RCC 7860 (cell line): ENCODE measurements at places on chromosomes 6 and 20.

GRCh38 chr20:3314391-3314790 is 75.4 kb upstream of the SLC4A11 start:
- DNase-seq: no peak

- DNase-seq: no peak
Observed at GRCh38 chr6:27468334-27468733, 4.6 kb downstream of the ZNF184 start.

- DNase-seq: no peak
Observed at GRCh38 chr6:127956956-127957355, 56.1 kb upstream of the THEMIS start.

GRCh38 chr6:16568128-16568527 is 193.1 kb downstream of the ATXN1 start:
- DNase-seq: no peak

DNA sequence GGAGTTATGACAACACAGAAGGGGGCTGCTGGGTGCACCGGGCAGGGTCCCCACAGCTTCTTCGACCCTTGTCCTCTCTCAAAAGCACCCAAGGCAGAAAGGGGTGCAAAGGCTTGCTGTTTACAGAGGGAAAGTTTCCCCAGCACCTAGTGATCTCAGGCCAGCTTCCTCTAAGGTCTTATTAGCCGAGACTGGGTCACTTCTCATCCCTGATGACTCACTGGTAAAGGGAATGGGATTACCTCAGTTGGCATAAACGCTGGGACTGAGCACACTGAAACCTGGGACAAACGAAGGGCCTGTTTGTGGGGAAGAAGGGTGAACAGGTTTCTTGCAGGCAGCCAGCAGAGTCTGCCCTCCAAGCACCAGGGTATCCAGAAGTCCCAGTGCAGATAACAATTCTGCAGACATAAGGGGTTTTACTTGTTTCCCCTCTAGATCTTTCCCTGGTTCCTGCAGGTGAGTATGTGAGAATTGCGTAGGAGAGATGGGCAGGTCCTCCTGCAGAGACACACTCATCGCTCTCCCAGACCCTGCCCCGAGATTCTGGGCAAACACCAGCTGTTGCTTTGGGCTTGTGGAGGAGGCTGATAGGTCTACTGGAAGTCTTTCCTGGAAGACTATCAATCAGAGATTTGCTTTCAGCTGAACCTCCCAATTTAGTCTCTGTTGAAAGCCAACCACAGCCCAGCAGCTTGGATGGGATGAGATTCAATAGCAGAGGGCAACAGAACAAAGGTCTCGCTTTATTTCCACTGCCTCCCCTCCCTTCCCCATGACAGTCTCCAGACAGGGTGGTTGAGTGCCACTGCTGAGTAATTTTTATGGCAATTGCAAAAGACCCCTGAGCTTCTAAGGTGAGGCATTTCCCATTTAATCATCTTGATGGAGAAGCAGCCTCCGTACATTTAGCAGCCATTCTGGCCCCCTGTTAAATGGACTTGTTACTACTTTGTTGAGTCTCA is 25.7 kb downstream of the KCNG1 start:
- DNase-seq: peak; percentile 17

DNA sequence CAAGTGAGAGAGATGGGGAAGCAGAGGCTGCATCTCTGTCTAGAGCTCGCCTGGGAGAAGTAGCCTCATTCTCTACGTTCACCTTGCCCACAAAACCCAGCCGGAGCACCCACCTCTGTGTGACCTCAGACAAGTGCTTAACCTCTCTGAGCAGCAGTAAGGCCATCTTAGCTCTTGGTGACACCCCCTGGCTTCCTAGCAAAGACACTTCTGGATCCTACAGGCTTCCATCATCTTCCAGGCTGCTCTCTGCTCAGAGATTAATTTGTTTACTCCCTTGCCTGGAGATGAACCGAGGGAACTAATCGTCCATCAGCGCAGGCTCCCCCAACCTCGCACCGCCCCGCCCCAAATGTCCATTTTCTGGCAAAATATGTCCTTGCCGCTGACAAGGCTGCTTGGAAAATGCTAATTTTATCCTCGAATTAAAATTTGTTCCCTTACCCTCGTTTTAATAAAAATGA is 24.0 kb upstream of the CTNNBL1 start:
- no peak for DNase-seq

DNA sequence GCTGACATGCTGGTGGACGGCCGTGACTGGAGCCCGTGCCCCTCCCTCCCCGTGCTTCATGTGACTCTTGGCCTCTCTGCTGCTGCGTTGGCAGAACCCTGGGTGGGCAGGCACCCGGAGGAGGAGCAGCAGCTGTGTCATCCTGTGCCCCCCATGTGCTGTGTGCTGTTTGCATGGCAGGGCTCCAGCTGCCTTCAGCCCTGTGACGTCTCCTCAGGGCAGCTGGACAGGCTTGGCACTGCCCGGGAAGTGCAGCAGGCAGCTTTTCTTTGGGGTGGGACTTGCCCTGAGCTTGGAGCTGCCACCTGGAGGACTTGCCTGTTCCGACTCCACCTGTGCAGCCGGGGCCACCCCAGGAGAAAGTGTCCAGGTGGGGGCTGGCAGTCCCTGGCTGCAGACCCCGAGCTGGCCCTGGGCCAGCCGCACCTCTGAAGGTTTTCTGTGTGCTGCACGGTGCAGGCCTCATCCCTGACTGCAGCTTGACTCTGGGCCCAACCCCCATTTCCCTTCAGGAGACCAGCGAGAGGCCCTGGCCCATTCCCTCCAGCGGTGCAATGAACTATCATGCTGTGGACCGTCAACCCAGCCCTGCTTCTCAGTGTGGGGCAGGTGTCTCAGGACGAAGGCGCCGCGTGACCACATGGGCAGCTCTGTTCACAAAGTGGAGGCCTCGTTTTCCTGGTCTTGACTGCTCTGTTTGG is 8.1 kb downstream of the NPBWR2 start:
- DNase-seq: no peak

- DNase-seq: no peak
Observed at GRCh38 chr6:83047065-83047754, 18.4 kb downstream of the UBE3D start.

DNA sequence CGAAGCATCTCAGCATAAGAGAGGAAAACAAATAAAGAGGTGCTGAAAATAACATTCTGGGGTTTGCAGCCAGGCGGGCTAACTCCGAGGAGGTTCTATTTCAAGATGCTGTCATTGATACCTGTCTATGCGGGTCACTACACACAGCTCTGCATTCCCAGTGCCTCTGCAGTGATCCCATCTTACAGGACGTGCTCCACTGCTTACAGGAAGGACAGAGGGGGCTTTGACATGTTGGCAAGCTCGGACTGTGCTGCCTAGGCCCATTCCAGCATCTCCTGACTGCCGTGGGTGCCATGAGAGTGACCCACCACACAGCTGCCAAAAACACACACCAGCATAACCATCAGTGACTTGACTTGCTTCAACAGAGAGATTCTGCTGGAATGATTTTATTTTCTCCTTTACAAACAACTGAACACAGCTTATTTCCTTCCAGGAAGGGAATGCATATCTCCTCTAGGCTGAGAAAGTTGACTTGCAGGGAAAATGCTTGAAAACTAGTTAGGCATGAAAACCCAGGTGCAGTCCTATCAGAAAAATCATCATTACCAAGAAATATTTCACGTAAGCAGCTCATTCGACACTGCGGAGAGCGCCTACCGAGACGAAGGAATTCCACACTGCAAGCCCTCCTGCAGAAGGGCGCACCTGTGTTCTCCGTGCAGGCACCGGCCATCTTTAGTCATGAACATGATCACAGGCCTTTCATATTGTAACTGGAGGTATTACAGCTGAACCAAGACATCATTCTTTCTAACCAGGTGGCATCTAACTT is 62.5 kb downstream of the RAMACL start:
- no peak for DNase-seq

- DNase-seq: no peak
Observed at GRCh38 chr6:98529364-98529763, 305.0 kb upstream of the POU3F2 start.

DNA sequence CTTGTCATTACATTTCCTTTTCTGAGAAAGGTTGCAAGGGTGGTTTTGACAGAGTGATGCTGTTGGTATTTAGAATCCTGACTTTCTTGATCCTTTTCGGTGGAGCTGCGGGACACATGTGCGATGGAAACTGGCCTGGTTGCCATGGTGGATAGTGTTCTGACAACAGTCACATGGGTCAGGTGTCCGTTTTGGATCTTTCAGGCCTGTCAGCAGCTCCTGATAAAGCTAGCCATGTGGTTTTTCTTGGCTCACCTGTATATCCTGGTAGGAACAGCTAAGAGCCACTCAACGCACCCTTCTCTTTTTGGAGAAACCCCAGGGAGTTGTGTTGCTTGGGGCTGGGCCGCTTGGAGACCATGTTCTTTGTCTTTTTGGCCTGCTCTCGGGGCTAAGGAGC is 177.4 kb downstream of the MTFR2 start:
- DNase-seq: no peak

DNA sequence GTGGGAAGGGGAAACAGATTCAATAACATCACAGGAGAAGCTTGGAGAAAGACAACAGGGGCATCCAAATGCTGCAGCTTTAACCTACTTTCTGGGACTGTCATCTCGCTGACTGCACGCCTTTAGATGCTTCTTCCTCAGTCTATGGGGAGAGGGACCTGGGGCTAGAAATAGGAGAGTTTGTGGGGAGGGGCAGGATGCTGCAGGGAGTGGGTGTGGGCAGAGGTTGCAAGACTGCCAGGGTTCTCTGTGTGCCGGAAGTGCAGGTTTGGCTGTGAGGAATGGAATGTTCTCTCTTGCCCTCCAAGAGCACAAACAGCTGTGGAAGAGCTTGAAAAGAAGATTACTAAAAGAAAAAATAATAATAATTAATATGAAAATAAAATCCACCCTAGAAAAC is 93.2 kb downstream of the FOXO3 start:
- DNase-seq: no peak

- DNase-seq: no peak
Observed at GRCh38 chr6:21902628-21903169, 309.1 kb downstream of the SOX4 start.

- no peak for DNase-seq
Observed at GRCh38 chr6:7042654-7043545, 64.9 kb upstream of the RREB1 start.

DNA sequence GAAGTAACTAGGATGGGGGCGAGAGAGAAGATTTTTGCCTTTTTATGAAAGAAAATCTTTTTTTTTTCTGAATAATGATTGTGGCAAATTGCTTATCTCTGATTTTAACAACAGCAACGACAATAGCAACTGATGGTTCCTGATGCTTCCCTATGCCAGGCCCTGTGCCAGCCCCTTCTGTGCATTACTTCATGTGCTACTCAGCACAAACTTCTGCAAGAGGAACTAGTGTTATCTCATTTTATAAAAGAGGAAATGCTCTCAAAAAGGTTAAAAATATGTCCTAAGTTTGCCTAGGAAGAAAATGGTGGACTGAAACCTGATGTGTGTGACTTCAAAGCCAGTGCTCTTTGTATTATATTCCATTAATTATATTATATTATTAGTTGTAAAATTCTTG is 74.0 kb upstream of the RALGAPA2 start:
- no peak for DNase-seq

DNA sequence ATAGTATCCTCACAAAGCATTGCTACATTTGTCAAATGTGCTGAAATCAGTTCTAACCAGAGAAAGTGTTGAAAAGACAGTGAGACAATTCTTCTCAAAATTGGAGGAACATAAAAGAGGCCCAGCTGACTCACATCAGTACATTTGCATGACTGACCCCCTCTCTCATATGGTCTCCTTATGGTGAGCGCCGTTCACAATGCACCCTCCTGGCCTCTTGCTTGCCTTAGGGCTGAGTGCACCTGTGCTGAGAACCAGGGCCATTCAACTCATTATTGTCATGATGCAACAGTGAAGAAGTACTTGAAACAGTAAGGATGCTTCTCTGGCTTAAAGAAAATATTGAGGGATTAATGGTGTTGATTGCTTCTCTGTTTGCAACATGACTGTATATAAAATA is 375.2 kb upstream of the AGPAT4 start:
- DNase-seq: no peak

- no peak for DNase-seq
Observed at GRCh38 chr6:13428583-13429405, 58.6 kb downstream of the GFOD1 start.

DNA sequence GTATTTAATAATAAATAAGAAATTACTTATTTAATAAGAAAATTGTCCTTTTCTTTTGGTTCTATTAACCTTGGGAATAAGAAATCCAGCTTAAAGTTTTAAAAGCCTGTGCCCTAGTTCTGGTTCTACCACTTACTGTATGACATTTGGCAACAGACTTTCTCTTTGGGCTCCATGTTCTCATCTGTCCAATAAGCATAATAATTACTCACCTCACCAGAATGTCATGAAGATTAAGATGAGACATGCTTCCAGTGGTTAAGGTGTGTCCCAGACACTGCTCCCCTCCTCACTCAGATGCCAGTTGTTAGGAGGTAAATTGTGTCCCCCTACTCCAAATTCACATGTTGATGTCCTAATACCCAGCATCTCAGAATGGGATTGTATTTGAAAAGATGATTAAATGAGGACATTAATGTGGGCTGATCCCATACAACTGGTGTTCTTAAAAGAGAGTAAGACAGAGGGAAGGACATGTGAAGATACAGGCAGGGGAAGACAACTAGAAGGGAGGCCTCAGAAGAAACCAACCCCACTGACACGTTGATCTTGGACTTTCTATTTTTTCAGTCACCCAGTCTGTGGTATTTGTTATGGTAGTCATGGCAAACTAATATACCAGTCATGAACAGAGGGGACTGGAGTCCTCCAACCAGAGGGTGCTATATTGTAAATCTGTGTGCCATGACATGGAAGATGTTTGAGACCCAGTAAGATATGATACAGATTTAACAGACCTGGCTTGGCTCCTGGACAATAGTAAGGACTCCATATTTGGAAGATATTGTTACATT is 6.4 kb upstream of the MICAL1 start:
- DNase-seq: no peak

DNA sequence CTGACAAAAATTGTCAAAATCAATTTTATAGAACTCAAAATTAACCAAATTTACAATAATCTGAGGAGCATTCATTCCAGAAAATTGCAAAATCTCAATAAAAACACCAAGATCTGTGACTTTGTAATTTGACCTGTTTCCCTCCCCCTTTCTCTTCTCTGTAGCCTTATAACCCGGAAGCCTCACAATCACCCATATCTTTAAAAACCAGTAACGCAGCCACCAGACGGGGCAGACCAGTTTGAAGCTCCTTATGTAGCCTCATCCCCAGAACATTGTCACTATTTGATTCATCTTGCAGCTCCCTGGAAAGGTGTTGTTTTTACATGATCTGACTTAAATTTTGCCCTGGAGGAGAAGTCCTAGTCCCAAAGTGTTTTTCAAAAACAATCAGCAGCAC is 27.5 kb upstream of the TGM6 start:
- DNase-seq: no peak

- DNase-seq: no peak
Observed at GRCh38 chr6:139711804-139712585, 337.5 kb upstream of the CITED2 start.
